Renal cortical epithelial cell (primary cell): ENCODE measurements at places on chromosomes 6 and 20. TPM values are rescaled to one million over a fixed set of nuclear protein-coding genes. Genes with fewer than 3 reads are reported as not detected.

GRCh38 chr6:101394936-101395335 lies 1.4 kb downstream of the GRIK2 start:
- DNase-seq, result no peak

- DNase-seq, result no peak
Measured at GRCh38 chr20:33386673-33387072, 14.6 kb downstream of the CDK5RAP1 start.

DNA sequence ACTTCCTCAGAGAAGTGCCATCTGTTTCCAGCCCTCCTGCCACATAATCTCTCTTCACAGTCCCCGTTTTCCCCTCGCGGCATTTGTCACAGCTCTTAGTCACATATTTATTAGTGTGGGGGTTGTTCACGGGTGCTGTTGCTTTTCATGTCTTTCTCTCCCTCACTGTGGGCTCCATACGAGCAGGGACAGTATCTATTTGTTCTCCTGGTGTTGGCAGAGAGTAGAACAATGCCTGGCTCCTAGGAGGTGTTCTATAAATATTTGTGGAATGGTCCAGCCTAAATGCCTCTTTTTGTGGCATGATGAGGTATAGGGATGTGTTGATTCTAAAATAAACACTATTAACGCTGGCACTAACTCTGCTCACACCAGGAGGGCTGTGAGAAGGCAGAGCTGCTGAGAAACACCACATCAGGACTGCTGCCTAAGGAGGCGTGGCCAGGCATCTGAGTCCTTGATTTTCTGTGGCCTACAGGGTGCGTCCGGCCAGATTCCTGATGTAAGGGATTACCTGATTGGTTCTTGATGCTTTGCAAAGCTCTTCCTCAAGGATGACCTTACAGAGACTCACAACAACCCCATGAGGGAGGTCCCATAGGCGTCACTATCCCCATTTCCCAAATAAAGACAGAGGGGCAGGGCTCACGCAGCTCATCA lies 219.8 kb upstream of the ARID1B start:
- DNase-seq, result peak; percentile 23

DNA sequence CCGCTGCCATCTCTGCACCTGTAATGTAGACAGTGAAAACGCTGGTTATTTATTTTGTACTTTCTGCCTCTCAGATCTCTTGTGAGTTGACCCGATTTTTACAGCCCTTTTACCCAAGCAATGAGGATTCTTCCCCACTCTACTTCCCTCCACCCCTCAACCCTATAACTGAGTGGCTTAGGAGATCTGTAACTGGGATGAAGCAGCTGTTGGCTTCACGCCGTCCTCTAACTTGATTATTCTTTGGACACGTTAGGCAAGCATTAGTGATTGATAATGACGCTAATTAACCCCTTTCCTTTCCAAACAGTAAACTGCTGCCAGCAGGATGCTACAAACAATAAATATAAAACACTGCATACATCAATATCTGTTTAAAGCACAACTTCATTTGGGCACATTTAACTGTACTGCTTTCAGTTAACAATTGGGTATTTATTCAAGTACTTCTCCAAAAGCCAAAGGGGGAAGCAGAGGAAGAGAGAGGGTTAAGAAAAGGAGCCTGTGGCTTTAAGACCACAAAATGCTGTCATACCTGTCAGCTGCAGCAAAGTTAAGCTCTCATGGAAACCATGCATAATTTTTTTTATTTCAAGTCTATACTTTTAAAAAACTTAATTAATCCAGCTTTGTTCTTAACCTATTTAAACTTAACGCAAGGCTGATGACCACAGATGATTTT lies 21.2 kb downstream of the TFAP2A start:
- no peak for DNase-seq

DNA sequence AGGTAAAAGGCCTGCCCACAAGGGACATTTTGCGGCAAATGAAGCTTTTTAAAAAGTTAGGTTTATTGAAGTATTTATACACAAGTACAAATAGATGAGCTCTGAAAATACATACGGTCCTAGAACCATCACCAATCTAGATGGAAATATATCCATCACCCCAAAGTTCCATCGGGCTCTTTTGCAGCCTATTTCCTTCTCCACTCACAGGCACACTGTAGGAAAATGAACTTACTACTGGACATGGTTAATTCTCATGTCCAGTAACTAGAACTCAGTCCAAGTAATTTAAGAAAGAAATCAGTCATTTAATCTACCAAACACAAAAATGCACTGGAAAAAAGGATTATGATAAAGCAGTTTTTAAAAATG lies 6.2 kb downstream of the PCNA start:
- DNase-seq, result no peak

- DNase-seq, result peak; percentile 23
Measured at GRCh38 chr6:146785001-146785585, 186.3 kb downstream of the ADGB start.

DNA sequence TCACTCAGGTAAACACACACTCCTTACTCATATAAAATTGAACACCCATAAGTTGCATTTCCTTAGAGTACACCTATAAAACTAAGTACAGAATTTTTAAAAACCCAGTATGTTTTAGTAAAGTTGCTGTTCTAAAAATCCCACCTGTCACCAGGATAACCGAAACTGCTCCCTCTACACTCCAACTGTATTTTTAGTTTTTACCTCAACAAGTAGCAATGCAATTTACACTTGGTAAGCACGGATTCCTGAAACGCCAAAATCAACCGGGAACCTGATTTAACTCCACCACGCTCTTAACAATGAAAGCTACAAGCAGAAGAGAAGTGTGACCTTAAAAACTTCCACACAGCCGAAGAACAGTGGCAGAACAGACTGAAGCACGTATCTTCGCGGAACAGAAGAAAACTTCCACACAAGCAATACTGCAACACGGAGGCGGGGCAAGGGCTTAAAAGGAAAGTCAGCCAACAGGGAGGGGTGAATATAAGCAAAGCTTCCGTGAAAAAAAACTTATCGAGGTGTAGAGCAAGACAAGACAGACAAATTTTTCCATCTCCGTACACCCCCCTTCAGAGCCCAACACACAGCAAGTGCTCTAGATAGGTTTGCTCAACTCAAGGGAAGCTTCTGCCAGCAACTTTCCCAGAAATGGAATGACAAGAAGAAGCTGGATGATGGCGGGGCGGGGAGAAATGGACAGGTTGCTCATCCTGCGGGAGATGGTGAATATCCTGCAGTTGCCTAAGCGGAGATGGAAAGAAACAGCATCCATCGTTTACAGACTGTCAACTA lies 1.4 kb downstream of the STAU1 start:
- peak; percentile 59 for DNase-seq

- DNase-seq, result peak; percentile 45
Measured at GRCh38 chr6:41697861-41698781, 37.3 kb downstream of the TFEB start.

GRCh38 chr20:62405108-62405980 lies 1.7 kb downstream of the CABLES2 start:
- peak; percentile 25 for DNase-seq

- no peak for DNase-seq
Measured at GRCh38 chr6:77264970-77265369, 198.3 kb downstream of the HTR1B start.

ELOVL4 gene
- 1.4 TPM in 2 replicates for total RNA-seq

NDRG3 gene
- total RNA-seq, result 28.3 and 34.5 TPM in 2 replicates

SRXN1 gene
- 41.5 and 58.9 TPM in 2 replicates for total RNA-seq

PLCB1 gene
- total RNA-seq, result 0.17 and 2.0 TPM in 2 replicates

GSTA2 gene
- total RNA-seq, result 0.15 TPM in 1 of 2 replicates, not detected in the other

BNIP5 gene
- 0.35 TPM in 1 of 2 replicates, not detected in the other for total RNA-seq

EFCAB8 gene
- total RNA-seq, result 0.05 TPM in 1 of 2 replicates, not detected in the other

OTOR gene
- total RNA-seq, result not detected in 2 replicates

ARFGEF2 gene
- 58.7 and 71.0 TPM in 2 replicates for total RNA-seq
